ENCODE measurements at places on chromosomes 16 and 17.

DNA sequence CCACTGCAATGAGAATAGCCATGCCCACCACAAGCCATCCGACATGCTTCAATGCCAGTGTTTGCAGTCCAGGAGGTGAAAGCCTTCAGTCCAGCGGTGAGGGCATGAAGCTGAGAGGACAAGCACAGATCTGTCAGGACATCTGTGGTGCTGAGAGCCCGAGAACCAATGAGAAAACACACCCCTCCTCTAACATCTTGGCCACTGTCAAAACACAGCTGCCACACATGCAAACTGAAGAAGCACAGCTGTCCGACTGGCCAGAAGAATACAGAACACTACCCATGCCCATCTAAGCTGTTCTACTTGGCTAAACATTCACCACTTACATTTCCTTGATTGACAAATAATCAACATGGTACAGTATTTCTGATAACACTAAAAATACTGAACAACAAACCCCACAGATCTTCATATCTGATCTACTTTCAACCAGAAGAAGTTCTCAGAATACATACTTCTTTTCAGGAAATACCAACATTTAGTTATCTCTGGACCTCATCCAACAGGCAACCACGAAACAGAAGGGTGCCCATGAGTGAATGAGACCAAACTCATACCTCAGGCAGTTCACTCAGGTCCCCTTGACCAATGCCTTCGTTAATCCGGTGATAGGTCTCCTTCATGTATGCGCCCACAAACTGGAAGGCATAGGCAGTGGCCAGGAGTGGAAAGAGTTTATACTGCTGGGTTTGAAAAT is 10.2 kb upstream of the FBF1 start:
- no peak for DNase-seq

DNA sequence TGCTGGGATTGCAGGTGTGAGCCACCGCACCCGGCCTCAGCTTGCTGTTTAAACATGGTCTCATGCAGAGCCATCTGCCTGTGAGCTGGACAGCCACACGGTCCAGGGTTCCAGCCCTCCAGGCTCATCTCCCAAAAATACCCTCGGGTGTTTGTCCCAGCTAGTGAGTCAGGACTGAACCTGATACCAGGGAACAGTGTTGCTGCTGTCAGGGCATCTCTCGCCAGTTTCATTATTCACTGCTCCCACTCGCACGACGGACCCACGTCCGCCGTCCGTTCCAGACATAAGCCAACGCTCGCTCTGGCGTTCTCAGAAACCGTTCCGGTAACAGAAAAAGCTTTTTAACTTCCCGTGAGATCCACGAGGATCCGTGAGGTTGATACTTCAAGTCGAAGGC is 77.6 kb downstream of the NXN start:
- DNase-seq: no peak

DNA sequence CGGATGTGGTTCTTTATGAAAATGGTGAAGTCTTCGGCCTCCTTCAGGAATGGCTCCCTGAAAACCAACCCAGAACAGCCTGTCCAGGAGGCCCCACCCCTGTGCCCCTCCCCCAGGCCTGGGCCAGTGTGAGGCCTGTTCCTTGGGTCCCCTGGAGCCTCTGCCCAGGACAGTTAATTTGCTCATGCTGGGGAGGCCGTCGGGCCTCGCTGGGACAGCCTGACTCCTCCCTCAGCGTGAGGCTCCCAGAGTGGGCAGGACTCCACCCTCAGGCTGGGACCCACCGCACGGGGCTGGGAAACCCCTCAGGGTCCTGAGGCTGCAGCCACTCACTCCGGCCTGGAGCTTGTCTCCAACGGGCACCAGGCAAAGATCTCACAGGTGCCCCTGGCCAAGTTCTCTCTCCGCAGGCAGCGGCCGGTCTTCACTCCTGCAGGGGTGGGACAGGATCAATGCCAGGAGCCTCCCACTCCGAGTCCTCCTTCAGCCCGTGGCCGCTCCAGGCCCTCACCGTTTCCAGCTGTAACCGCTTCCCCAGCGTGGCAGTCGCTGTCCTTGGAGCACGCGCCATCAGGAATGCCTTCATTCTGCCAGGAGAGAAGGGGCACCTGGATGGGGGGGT is 5.8 kb downstream of the P2RX5 start:
- no peak for DNase-seq

GRCh38 chr17:561116-561515 is 153.5 kb downstream of the VPS53 start:
- DNase-seq: peak; percentile 36

GRCh38 chr17:50111673-50112655 is 16.8 kb downstream of the PDK2 start:
- no peak for DNase-seq

DNA sequence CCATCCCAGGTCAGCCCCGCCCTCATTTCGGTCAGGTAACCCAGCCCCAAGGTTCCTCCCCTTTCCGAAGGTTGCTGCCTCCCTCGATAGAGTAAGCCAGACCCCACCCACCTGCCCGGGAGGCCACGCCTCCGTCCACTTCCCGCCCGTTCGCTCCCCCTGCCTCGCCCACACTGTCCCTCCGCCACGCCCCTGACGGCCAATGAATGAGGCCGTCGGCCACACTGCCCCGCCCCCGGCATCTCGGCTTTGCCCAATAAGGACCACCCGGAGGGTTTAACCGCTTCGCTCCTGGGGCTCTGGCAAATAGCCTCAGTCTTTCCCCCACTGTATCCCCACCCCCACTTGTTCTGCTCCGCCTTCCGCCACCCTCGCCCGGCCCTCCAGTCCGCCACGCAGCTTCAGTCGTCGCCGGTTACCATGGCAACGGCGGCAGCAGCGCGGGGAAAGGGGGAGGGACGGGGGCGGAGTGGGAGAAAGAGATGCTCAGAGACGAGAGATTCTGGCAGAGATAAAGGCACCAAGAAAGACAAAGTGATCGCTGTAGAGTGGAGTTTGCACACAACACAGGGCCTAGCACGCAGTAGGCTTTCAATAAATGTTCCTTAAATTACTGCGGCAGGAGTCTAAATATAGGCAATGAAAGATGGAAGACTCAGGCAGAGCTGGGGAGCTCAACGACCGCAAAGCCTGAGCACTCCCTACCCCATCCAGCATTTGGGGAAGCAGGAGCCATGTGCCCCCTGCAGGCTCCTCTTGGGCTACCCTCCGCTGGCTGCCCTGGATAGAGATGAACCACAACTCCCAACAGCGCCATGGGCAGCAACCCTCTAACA is 5.1 kb downstream of the DLG4 start:
- peak; percentile 89 for DNase-seq

DNA sequence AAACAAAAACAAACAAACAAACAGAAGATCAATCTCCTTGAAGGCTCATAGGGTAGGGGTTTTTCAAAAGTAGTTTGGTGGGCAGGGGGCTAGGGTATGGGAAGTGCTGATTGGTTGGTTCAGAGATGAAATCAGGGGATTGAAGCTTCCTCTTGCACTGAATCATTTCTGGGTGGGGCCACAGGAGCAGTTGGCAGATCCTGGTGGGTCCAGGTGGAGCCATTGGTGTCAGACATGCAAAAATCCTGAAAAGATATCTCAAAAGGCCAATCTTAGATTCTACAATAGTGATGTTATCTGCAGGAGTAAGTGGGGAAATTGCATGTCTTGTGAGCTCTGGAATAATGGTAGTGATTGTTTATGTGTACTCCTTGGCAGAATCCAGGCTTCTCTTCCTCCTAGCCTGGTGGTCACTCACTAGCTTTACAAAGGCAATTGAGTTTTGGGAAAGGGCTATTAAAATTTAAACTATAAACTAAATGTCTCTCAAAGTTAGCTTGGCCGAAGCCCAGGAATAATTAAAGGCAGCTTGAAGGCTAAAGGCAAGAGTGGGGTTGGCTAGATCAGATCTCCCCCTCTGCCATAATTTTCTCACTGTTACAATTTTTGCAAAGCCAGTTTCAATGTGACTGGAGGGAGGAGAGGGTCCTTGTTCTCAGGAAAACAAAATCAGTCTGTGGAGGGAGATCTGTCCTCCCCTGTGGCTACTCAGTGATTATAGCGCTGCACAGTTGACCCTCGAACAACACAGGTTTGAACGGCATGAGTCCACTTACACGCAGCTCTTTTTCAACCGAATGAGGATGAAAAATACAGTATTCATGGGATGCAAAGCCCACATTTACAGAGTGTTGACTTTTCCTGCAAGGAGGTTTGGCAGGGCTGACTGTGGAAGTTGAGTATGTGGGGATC is 45.2 kb downstream of the RNF112 start:
- no peak for DNase-seq

DNA sequence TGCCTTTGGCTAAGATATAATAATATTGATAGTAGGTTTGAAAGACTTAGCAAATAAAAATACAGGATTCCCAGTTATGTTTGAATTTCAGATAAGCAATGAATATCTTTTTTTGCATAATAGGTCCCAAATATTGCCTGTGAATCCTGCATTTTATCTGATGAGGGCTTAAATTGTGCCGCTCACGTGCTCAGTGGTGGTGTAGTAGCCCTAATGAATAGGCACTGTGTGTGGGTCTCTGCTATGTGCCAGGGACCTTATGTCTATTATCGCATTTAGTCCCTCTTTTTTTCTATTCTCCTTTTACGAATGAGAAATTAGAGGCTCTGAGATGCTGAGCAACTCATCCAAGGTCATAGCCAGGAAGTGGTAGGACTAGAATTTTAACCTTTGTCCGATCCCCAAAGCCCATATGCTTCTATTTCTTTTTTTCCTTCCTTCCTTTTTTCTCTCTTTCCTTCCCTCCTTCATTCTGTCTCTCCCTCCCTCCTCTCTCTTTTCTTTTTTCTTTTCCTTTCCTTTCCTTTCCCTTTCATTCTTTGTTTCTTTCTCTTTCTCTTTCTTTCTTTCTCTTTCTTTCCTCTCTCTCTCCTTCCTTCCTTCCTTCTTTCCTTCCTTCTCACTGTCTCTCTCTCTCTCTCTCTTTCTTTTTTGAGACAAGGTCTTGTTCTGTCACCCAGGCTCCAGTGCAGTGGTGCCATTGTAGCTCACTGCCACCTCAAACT is 47.2 kb downstream of the RGS9 start:
- no peak for DNase-seq

GRCh38 chr17:70028397-70028796 is 46.6 kb upstream of the KCNJ16 start:
- DNase-seq: no peak

- peak; percentile 56 for DNase-seq
These were observed 6.4 kb downstream of the C16orf86 start for GRCh38 chr16:67672739-67673662.

DNA sequence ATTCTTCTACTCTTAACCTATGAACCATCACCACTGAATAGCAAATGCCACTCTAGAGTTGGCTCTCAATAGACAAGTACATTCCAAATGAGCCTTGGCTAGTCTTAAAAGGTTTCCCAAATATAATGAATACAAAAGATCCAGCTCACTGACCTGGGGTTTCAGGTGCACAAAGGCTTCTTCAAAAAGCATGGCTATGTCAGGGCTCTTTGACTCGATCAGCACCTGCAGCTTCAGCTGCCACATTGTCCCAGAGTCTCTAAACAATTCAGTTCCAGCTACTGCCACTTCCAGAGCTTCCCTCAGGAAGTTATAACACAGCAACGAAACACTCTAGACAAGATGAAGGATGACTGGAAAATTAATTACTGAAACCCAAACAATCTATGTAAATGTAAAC is 16.0 kb upstream of the COPRS start:
- no peak for DNase-seq

- no peak for DNase-seq
These were observed 12.0 kb downstream of the TBC1D16 start for GRCh38 chr17:80023481-80024205.

Data from AG04450 (cell line).